Left lobe of liver (tissue), 2 donors: ENCODE measurements at places on chromosomes 11 and 22. TPM values are rescaled to one million over a fixed set of nuclear protein-coding genes. Genes with fewer than 3 reads are reported as not detected.

DNA sequence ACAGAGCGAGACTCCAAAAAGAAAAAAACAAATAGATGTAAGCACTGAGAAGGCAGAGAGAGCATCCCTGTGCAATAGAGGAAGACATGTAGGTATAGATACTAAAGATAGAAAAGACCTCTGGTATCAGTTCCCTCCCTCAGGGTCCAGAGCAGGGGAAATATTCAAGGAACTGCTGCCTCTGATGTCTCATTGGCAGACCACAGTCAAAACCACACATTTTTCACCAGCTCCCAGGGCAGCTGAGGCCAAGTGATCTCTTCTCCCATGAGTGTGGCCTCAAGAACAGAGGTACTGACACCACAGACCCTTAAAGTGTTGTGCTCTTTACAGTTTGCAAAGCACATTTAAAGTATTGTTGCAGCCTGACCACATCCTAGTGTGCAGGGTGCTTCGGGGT is 288.5 kb downstream of the NTM start:
- peak; percentile 10 for DNase-seq

GRCh38 chr11:27722117-27722952 is 22.1 kb upstream of the BDNF start:
- no peak for DNase-seq

DNA sequence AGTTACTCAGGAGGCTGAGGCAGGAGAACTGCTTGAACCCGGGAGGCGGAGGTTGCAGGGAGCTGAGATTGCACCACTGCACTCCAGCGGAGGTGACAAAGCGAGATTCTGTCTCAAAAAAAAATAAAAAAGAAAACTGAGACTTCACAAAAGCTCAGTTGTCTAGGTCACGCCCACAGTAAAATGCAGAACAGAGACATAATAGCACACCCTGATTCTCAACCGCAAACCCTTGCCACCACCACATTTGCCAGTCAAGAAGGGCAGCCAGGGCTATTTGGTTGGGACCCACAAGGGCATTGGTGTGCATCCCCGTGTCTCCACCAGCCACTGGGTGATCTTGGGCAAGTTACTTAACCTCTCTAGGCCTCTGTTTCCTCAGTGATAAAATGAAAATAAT is 25.4 kb downstream of the CREB3L1 start:
- no peak for DNase-seq

The ACTN3 gene
- total RNA-seq = not detected

The SNAP29 gene
- total RNA-seq = 24.6 TPM
